Iris pigment epithelial cell (primary cell): ENCODE measurements at places on chromosomes 1 and 21.

GRCh38 chr21:27799861-27800260 is 833.0 kb upstream of the ADAMTS5 start:
- no peak for DNase-seq

- no peak for DNase-seq
These were observed 6.4 kb downstream of the IL12RB2 start for GRCh38 chr1:67313934-67314671.

DNA sequence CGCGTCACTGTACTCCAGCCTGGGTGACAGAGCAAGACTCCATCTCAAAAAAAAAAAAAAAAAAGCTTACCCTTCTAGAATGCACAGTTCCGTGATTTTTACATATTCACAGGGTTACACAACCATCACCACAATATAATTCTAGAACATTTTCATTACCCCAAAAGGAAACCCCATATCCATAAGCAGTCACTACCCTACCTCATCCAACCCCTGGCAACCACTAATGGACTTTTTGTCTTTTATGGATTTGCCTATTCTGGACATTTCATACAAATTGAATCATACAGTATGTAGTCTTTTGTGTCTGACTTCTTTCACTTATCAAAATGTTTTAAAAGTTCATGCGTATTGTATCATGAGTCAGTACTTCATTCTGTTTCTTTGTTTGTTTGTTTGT is 22.8 kb downstream of the SYF2 start:
- DNase-seq: no peak

DNA sequence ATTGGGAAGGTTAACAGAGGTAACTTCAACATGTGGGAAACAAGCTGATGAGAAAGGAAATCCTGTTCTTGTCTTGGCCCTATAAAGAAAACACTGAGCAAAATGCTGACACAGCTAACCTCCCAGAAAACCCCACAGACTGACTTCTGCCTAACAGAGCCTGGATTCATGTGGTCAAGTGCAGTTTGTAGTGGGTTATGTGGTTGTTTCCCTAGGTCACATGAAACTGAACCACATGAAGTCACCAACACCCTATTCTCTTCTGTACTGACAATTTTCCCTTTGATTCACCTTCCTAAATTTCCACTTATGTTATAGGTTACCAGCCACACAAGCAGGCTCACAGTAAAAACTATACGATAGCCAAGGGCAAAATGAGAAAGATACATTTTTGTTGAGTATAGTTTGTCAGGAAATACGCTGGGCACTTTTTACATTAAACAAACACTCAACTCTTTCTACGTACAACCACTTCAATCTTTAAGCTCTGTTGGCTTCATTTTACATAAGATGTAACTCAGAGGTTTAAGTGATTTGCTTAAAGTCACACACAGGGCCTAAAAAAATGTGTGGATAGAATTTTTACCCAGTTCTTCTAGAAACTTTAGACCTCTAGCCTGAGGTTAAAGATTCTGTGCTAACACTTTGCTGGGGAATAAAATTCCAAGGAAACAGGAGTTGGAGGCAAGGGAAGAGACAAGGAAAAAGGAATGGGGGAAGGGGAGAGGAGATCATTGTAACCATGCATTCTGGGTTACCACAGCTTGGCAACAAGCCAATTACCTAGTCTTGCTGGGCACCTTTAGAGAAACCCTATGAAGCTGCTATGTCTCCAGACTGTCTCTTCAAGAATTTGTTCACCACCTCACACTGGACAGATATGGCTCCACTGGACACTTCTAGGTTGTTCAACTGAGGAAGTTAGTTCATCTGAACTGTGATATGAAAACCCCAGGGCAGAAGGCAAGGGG is 601.6 kb upstream of the USP24 start:
- DNase-seq: peak; percentile 31

DNA sequence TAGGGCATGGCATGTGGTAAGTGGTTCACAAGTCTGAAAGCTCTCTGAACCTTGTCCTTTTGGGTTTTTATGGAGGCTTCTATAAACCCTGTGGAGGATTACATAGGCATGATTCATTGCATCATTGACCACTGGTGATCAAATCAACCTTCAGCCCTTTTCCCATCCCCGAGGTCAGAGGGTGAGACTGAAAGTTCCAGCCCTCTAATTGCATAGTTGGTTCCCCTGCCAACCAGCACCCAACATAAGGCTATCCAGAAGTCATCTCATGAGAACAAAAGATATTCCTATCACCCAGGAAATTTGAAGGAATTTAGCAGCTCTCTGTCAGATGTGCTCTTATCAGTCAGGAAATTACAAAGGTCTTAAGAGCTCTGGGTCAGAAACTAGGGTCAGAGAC is 89.5 kb upstream of the ARTN start:
- no peak for DNase-seq

GRCh38 chr1:39378377-39378776 is 113.1 kb upstream of the BMP8A start:
- no peak for DNase-seq

DNA sequence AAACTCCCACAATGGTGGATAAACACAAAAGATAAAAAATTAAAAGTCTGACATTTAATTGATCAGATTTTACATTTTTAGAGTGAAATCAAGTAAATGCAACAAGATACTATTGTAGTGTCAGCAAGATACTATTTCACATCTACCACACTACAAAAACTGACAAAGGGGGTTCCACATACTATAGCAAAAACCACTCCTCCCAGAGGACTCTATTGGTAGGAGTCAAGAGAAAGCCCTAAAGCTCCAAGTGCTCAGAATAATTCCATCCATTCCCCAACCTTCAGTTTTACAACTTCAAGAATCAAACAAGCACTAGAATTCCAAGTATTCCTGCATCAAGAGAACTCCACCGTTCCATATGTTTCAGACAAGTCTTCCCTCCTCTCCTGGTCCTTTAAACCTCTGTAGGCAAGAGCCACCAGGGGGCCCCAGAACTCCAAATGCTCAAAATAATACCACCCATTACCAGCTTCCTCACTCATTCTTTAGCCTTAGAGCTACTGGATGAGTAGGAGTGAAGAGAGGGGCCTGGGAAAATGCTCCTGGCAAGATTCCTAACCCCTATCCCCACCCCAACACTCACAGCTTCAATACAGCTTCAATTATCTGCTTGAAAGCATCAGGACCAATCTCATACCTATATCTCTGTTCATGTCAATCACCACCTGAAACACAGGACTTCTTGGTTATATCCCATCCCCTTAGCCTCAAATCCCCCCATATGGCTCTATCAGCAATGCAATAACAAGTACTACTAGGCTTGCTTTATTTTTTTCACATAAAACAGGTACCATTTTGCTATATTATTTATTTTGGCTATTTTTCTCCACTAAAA is 9.9 kb downstream of the TOR1AIP2 start:
- peak; percentile 54 for DNase-seq

GRCh38 chr21:20698585-20698984 is 299.6 kb upstream of the NCAM2 start:
- no peak for DNase-seq

- no peak for DNase-seq
These were observed 11.0 kb upstream of the ZNF669 start for GRCh38 chr1:247115141-247115510.

DNA sequence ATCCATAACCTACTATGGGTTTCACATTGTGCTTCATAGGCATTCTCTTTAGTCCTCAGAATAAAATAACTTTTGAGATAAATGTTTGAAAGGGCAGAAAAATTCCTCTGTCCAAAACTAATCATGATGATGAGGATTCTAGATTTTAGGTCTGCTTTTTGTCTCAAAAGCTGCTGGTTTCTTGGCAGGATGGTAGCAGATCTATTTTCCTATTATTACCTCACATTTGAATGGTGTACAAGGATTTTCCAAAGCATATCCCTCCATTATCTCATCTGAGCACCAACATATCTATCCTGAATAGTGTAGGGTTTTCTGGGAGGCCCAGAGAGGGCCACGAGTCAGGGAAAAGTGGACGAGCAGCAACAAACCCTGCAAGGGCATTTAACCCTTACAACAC is 201.9 kb downstream of the PLPP3 start:
- DNase-seq: no peak

GRCh38 chr21:39105341-39105765 is 77.9 kb downstream of the PSMG1 start:
- DNase-seq: peak; percentile 35

DNA sequence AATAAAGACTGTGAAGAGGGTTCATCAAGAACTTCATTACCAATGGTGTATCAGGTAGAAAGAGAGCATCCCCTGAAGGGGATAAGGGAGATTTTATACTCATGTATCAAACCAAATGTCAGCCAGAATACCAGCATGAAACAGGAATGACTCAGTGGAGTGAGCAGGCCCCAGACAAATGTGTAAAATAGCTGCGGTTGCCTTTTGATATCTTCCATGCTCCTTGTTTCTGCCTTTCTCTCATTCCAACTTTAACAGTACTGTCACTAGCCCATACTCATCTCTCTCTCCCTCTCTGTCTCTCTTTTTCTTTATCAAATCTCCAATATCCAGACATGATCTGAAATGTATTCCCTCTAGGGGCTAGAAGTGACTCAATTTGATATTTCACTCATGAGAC is 47.8 kb downstream of the GPR88 start:
- DNase-seq: peak; percentile 62

GRCh38 chr1:161890574-161890973 is 124.5 kb downstream of the ATF6 start:
- no peak for DNase-seq

DNA sequence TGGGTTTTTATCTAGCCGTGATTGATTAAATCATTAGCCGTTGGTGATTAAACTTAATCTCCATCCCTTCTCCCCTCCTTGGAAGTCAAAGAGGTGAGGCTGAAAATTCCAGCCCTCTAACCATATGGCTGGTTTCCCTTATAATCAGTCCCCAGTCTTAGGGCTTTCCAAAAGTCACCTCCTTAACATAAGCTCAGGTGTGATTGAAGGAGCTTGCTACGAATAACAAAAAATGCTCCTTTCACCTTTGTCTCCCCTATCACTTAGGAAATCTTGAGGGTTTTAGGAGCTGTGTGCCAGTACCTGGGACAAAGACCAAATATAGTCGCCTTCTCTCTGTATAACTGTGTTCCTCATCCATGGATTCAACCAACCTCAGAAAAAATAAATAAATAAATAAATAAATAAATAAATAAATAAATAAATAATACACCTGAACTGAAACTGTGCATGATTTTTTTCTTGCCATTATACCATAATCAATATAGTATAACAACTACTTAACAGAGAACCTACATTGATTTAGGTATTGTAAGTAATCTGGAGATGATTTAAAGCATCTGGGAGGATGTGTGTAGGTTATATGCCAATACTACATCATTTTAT is 82.2 kb downstream of the PAPPA2 start:
- no peak for DNase-seq

- DNase-seq: peak; percentile 69
These were observed 11.5 kb upstream of the PLA2G5 start for GRCh38 chr1:20058531-20058930.

- peak; percentile 54 for DNase-seq
These were observed 12.6 kb downstream of the METTL13 start for GRCh38 chr1:171794085-171794484.
